ENCODE measurements at places on chromosomes 12 and 14.

- no peak for DNase-seq
Observed at GRCh38 chr12:115451151-115451779, 767.3 kb upstream of the TBX3 start.

GRCh38 chr14:96198430-96199130 lies 6.1 kb upstream of the BDKRB2 start:
- no peak for DNase-seq

GRCh38 chr12:45575417-45575816 lies 154.1 kb upstream of the ARID2 start:
- no peak for DNase-seq

DNA sequence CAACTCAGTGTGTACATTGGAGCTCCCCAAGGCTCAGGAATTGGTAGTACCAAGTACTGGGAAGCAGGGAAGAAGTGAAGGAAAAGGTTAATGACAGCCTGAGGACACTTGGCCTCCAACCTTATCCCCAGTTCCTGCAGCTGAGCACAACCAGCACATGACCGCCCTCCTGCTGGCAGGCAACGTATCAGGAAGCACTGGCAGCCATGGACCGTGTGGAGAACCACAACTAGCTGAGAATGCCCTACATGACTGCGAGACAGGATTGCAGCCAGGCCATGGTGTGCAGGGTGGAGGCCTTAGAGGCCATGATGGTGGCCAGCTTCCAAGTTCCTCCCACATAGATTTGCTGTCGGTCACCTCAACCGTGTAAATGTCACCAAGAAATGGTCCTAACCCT lies 26.8 kb downstream of the PYGL start:
- DNase-seq = no peak

- no peak for DNase-seq
Observed at GRCh38 chr14:49364752-49365117, 221.4 kb downstream of the RPS29 start.

- DNase-seq = no peak
Observed at GRCh38 chr14:60101786-60102185, 10.1 kb downstream of the PCNX4 start.

GRCh38 chr14:92716131-92716530 lies 32.3 kb downstream of the LGMN start:
- no peak for DNase-seq

- DNase-seq = no peak
Observed at GRCh38 chr12:23803540-23803939, 145.9 kb downstream of the SOX5 start.

- no peak for DNase-seq
Observed at GRCh38 chr12:123232472-123232806, 502 bp downstream of the MPHOSPH9 start.

DNA sequence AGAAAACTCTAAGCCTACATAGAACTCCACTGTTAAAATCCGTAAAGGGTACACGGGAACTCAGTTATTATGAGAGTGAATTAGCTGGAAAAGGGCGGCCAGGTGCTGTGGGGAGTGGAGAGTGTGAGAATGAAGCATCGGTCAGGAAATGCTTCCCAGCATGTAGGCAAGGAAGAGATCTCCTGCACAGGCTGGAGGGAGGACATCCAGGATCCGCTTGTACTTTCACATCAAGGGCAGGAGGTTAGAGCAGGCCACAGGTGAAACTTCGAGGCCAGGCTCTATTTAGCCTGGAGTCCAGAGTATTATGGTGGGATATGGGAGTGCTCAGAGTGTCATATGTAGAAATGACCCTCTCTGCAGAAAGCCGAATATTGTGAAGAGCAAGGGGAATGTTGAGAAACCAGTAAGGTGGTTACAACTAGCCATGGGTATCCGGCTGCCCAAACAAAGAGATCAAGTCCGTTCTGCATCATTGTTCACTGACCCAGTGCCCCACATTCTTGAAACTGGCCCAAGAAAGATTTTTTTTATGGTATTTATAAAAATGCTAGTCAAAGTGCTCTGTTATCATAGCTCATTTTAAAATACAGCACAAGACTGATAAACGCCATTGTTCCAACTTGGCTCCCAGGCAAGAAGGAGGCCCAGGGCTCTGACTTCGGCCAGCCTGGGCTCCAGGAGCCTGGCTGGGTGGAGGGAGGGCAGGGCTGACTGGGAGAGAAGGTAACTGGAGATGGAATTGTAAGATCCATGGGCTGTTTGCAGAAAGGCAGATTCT lies 79.4 kb upstream of the HIF1A start:
- no peak for DNase-seq

DNA sequence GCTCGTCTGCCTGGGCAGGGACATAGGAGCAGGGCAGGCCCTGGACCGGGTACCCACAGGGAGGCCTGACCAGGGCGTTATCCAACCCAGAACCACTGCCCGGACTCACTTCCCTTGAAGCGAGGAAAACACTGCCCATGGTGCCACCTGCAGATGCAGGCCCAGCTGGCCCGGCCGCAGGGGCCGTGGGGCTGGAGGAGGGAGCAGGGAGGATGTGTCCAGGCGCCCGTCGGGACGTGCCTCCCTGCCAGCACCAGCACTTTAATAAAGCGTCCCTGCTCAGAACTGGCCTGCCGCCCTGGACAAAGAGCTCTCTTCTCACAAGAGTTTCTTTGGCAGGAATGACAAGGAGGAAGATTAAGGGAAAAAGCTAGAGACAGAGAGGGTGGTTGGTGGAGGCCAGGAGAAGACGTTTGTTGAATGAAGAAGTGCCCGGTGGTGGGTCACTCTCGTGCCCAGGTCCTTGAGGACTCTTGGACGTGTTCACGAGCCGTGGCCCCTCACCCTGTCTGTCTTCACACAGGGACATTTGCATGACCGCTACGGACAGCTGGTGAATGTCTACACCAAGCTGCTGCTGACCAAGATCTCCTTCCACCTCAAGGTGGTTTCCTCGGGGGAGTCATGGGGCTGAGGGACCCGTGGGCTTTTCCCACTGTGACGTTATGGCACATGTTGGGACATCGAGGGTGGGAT lies 14.2 kb downstream of the HIP1R start:
- no peak for DNase-seq

DNA sequence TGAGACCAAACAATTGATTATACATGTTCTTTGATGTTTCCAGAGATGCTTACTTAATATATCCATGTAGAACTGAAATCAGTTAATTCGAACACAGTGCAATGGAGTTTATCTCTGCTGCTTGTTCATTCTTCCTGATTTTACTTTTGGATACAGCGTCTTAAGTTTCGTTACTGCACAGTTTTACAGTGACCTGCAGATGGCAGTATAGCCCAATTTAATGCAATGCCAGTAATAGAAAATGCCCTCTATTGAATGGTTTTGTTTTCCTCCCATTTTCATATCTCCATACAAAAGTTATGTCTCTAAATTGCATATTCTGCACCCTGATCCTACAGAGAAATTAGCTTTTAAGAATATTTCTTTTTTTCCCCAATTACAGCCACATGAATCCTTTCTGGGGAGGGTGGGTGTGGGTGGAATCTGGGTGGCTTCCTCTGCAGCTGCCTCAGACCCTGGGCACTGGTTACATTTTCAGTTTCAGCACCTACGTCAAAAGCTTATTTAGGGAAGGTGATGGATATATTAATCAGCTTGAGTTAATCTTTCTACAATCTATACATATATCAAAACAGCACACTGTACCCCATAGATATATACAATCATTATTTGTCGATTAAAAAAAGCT lies 101.1 kb upstream of the DCD start:
- no peak for DNase-seq

DNA sequence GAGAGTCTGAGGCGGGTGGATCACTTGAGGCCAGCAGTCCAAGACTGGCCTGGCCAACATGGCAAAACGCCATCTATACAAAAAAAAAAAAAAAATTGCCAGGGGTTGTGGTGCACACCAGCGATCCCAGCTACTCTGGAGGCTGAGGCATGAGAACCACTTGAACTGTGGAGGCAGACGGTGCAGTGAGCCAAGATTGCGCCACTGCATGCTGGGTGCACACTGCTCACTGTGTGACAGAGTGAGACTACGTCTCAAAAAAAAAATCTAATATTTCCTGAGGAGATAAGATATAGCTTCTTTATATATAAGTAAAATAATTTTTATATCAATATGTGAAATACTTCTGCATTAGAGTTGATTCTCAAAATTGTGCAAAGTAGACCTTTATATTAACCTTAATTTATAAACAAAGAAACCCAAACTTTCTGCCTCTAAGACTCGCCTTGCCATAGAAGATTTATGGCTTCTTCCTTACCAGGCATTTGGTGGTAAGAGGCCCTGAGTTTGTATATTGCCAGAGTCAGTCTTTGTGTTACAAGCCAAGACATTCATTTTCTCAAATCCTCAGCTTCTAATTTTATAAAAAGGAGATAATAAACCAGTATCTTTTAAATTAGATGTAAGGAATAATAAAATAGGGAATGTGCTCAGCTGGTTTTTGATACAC lies 1226.7 kb downstream of the FLRT2 start:
- DNase-seq = no peak

DNA sequence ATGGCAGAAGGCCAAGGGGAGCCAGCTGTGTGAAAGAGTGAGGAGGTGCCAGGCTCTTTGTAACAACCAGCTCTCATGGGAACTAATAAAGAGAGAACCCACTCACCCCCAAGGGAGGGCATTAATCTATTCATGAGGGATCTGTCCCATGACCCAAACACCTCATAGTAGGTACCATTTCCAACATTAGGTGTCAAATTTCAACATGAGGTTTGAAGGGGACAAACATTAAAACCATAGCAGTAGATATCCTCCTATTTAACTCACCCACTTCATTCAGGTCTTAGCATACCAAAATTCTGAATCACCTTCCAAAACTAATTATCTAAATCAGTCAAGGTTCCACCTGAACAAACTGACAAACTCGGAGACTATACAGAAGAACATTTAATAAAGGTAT lies 75.3 kb downstream of the PPFIA2 start:
- DNase-seq = no peak

DNA sequence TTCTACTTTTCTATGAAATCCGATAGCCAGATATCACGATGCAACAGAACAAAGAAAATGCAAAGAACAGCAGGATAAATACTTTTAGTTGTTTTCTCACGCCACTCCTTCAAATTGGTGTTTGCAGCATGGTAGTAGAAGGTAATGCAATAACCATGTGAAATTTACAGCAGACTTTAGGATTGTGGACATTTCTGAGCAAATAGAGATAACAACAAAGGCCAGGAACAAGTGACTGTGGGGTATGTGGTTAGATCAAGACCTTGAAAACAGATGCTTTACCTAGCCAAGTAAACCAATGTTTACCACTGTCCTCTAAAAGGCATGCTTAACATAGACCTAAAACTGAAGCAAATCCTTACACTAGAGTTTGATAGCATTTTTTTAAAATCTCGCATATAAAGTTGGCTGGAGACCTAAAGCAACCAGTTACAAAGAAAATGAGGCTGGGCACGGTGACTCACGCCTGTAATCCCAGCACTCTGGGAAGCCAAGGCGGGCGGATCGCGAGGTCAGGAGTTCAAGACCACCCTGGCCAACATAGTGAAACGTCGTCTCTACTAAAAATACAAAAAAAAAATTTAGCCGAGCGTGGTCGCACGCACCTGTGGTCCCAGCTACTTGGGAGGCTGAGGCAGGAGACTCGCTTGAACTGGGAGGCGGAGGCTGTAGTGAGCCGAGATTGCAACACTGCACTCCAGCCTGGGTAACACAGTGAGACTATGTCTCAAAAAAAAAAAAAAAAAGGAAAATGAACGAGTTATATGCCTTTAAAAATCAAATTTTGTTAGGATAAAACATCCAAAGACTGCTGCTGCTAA lies 123.2 kb upstream of the FOXN3 start:
- no peak for DNase-seq

DNA sequence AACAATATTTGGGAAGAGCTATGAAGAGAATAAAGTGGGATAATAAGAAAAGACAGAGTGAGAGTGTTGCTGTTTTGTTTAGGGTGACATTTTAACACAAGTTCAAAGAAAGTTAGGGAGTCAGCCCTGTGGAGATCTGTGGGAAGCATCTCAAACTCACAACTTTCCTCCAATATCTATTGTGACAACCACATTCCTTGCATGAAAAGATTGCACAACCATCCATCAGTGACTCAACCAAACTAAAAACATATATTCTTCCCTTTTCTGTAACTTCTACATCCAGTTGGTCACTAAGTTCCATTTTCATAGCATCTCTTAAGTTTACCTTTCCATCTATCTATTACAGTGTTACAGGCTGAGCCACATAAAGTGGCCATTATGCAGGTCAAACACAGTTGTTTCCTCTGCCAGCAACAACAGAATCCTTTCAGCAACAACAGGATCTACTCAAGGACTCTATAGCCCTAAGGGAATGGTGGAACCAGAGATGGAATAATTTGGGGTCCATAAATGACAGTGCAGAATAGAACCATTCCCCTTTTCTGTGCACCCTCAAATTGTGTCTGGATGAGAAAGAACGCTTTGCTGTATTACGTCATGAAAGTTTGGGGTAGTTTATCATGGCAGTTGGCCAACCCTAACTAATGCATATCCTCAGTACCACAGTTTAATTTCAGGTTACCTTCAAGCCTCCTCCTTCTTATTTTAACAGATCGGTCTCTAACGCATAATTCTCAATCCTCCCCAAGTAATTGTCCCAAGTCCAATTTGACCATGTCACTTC lies 118.8 kb downstream of the ST8SIA1 start:
- no peak for DNase-seq

DNA sequence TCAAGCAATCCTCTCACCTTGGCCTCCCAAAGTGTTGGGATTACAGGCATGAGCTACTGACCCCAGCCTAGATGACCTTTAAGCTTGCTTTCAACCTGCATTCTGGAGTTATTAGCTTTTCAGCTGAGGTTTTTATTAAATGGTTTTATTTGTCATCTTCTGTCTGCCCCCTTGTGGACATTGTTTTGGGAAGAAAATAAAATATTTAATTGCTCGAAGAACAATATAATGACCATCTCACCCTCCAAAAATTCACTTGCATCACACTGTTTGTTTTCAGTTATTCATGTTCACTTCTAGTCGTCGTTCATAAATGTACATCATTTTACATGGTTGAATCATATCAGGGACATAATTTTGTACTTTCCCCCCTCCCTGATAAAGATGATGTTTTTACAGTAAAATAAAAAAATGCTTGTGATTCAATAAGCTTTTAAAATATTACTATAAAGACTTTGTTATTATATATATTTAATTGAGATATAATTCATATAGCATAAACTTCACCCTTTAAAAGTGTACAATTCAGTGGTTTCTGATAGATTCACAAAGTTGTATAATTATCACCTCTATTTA lies 10.1 kb upstream of the SPATS2 start:
- DNase-seq = no peak

DNA sequence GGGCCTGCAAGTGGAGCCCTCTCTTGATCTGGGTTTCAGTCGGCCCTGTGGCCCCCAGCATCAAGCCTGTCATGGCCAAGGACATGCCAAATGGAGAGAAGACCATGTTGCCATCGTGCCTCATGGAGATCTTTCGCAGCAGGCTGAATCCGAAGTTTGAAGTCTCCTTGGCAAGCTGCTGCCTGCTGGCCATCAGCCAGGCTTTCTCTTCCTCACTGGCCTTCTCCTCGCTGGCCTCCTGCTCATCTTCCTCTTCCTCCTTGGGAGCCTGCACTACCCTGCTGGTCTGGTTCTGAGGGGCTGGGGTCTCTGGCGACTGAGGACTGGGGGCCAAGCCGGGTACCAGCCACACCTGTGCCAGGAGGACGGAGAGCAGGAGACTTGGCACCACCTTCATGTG lies 2.9 kb downstream of the SERPINA10 start:
- DNase-seq = no peak
